T-helper 22 cell (primary cell): ENCODE measurements at places on chromosomes 4 and X.

GRCh38 chr4:114225436-114225835 lies 246.0 kb upstream of the ARSJ start:
- DNase-seq, result no peak

GRCh38 chrX:67568769-67569168 lies 24.9 kb downstream of the AR start:
- no peak for DNase-seq

GRCh38 chr4:141705048-141705746 lies 68.8 kb downstream of the IL15 start:
- no peak for DNase-seq

GRCh38 chrX:42678133-42678532 lies 99.8 kb downstream of the PPP1R2C start:
- DNase-seq, result no peak

- no peak for DNase-seq
Measured at GRCh38 chrX:129694805-129695204, 40.0 kb upstream of the APLN start.

DNA sequence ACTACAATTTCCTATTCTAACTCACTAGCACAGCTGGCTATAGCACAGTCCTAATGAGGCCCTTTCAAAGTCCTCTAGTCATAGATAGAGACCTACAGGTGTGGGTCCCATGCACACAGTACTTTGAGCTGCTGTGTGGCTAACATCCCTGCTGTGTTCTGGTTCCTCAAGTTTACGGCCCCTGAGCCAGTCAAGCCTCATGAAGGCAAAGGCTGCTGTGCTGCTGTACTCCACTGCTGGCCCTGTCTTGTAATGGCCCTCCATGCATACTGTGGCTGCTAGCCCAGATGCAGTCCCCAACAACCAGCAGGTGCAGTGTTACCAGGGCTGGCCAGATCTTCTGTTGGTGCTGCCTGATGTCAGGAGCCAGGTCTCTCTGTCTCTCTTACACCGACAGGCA lies 23.4 kb upstream of the ENPEP start:
- no peak for DNase-seq

- DNase-seq, result no peak
Measured at GRCh38 chr4:29066861-29067260, 1653.3 kb upstream of the PCDH7 start.

GRCh38 chr4:128840711-128841318 lies 31.3 kb downstream of the JADE1 start:
- DNase-seq, result no peak

- DNase-seq, result no peak
Measured at GRCh38 chr4:12446256-12446655, 1017.6 kb upstream of the HS3ST1 start.

- no peak for DNase-seq
Measured at GRCh38 chrX:118221270-118221669, 104.7 kb upstream of the KLHL13 start.

DNA sequence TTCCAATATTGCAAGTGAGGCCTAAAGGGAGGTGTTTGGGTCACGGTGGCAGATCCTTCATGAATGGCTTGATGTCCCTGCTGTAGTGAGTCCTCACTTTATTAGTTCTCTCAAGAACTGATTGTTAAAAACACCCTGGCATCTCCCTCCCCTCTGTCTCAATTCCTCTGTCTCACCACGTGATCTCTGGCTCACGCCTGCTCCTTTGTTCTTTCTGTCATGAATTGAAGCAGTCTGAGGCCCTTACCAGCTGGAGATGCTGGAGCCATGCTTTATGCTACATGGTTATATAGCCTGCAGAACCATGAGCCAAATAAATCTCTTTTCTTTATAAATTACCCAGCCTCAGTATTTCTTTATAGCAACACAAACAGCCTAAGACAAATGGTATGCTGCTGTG lies 980.7 kb upstream of the GRIA3 start:
- DNase-seq, result no peak

GRCh38 chrX:136920001-136920400 lies 39.5 kb upstream of the RBMX start:
- DNase-seq, result no peak

- no peak for DNase-seq
Measured at GRCh38 chr4:13159041-13159620, 325.0 kb downstream of the RAB28 start.

- DNase-seq, result no peak
Measured at GRCh38 chr4:106595906-106596305, 227.3 kb upstream of the GIMD1 start.

GRCh38 chr4:175246941-175247340 lies 328.8 kb downstream of the ADAM29 start:
- DNase-seq, result no peak

- no peak for DNase-seq
Measured at GRCh38 chr4:114527637-114528036, 71.0 kb upstream of the UGT8 start.

- DNase-seq, result no peak
Measured at GRCh38 chr4:52813546-52813945, 48.6 kb upstream of the RASL11B start.

GRCh38 chrX:1673337-1673736 lies 58.5 kb downstream of the ASMT start:
- DNase-seq, result no peak

DNA sequence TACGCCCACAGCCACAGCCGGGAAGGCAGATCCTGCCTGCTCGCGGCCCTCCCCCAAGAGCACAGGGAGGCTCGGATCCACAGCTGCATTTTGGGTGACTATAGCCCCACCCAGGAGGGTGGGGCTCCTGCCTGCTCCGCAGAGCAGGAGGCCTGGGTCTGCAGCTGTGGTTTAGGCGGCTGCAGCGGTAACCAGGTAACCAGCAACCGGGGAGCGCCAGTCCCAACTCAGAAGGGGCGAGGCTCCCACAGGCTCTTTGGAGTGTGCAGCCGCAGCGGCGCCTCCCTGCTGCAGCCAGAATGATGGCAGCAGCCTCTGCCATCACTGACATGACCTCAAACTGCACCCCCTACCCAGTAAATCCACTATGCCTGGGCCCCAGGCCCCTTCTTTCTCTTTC lies 148.0 kb upstream of the F9 start:
- no peak for DNase-seq

- DNase-seq, result no peak
Measured at GRCh38 chr4:150098214-150098613, 20.0 kb downstream of the DCLK2 start.

GRCh38 chrX:40996886-40997530 lies 88.2 kb upstream of the USP9X start:
- DNase-seq, result no peak

DNA sequence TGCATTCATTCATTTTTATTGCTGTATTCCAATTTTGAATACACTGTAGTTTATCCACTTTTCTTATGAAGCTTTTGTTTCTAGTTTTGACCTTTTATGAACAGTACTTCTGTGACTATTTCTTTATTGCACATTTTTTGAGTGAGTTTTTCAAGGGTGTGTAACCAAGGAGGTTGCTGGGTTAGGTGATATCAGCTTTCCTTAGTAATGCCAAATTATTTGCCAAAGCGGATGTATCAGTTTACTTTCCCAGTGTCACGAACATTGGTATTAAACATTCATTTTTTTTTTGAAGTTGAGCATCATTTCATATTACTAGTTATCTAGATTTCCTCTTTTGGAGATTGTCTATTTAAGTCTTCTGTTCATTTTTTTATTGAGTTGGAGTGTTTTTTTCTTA lies 32.9 kb downstream of the STIM2 start:
- no peak for DNase-seq

- DNase-seq, result no peak
Measured at GRCh38 chrX:828411-828959, 197.9 kb downstream of the SHOX start.

DNA sequence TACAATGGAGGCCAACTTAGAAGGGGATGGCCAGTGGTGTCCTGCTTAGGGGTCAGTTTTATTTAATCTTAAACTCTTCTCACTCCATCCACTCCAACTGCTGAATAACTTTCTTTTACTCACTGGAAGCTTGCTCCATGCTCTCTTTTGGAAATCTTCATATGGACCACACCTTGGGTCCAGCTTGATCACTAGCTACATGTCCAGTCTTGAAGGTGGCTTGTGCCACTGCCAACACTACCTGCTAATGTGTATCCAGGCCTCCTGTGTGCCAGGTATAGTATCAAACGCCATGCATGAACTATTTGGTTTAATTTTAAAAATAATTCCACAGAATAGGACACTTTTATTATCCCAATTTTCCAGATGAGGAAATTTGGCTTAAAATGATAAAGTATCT lies 37.0 kb upstream of the KDR start:
- DNase-seq, result no peak

GRCh38 chrX:15719324-15719968 lies 18.6 kb upstream of the CA5B start:
- DNase-seq, result no peak

- peak; percentile 15 for DNase-seq
Measured at GRCh38 chrX:9942086-9942485, 25.1 kb upstream of the CLDN34 start.

GRCh38 chr4:148023512-148024181 lies 291.8 kb downstream of the ARHGAP10 start:
- no peak for DNase-seq

- DNase-seq, result no peak
Measured at GRCh38 chrX:104565791-104566680, at the start of gene IL1RAPL2. Gene IL1RAPL2, plus strand, starts transcription at chrX:104566199.

DNA sequence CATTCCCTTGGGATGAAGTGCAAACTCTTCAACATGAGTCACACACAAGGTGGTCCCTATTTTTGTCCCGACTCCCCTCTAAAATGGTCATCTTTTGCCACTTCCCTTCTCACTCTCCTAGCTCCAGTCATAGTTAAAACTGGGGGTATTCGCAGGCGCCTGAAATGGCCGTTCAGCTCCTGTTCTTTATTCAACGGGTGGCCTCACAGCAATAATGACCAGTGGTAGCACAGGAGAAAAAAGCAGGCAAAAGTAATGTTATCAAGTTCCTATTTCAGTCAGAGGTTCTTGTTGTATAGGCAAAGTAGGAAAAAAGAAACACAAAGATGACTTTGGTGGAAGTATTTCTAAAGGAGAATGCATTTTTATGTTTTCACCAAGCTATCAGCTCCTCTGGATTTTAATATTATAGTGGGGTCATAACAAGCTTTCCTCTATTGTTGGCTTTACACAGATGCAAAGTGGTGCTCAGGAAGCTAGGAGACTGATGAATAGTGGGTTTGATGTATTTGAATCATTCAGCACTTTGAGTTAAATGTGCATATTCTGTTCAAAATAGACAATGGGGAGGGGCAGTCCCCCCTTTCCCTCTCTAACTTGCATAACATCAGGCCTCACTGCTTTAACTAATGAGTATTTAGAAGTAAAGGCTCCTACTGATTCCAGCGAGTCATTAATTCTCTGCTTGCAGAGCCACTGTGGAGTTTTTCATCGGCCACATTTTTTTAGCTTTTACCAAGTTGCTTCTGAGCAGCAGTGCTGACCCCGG lies 171.2 kb upstream of the NDP start:
- DNase-seq, result no peak

GRCh38 chrX:106436691-106437090 lies 175.1 kb upstream of the RADX start:
- DNase-seq, result no peak

DNA sequence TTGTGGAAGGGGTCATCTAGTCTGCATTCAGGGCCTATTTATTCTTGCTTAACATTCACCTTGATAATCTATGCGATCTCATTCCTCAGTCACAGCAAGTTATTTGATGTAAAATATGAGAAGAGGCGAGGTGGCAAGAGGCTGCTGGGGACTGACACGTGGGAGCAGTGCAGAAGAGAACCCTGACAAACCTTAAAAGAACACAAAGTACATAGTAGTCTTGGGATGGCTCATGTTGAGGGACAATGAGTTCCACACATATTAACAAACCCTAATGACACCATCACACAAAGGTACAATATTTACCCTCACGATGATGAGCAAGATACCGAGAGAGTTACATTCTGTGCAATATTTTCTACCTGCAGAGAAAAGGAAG lies 57.5 kb downstream of the MAML3 start:
- DNase-seq, result no peak

DNA sequence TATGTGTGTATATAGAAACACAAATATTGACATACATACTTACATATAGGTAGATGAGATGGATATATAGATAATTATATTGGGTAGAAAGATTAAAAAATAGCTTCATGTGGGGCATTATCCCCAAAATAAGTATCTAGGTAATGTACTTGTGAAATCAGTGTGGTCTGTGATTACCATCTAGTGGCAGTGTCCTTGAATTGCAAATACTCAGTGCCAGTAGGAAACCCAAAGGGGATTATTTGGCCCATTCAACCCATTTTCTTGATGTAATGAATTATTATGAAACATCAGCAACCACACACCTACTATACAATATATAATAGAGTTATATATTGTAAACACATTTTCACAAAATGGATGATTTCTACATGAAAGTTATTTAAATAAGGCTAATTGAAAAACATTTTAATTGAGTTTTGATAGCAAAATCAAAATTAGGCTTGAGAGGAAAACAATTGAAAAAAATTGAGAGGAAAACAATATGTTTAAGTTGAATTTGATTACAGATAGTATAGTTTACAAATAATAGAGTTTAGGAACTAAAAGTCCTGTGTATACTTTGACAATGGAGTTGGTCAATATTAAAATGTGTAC lies 389.4 kb downstream of the GALNTL6 start:
- DNase-seq, result no peak

GRCh38 chr4:145083891-145084605 lies 13.9 kb downstream of the ANAPC10 start:
- no peak for DNase-seq

GRCh38 chr4:124025000-124025399 lies 628.4 kb downstream of the SPRY1 start:
- no peak for DNase-seq

DNA sequence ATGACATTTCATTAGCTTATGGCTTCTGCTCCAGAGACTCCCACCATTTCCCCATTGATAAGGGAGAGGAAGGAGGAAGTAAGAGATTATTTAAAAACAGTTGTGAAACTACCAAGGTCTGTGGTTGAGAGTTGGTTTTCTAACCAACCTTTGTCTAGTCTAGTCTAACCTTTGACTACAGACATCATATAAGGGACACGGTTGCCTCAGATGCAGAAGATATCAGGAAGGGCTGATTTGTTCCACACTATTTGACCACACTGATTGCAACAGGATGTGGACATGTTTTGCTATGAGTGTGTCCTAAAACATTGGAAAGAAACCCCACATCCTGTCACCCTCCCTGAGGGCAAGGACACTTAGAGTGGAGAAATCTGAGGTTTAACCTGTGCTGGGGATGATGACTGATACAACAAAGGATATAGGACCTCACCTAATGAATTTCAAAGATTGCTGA lies 53.0 kb downstream of the COQ2 start:
- no peak for DNase-seq

DNA sequence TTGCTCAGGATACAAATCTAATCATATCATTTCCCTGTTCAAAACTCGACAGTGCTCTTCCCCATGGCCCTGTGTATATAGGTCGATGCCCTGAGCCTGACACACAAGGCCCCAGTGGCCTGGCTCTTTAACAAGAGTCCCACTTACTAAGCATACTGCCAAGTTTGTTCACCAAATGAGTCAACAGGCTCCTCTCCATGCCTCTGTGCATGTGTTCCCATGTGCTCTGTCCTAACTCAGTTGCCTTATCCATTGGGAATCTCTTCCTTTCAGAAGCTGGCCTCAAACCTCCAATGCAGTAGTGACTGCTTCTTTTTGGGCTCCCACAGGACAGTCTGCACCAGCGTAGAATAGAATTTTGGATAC lies 18.9 kb upstream of the CXCR3 start:
- DNase-seq, result no peak

- no peak for DNase-seq
Measured at GRCh38 chr4:11603591-11604194, 175.0 kb upstream of the HS3ST1 start.

- DNase-seq, result peak; percentile 21
Measured at GRCh38 chrX:78104447-78105176, 564 bp downstream of the PGK1 start.

- DNase-seq, result no peak
Measured at GRCh38 chr4:173448103-173448502, 49.2 kb upstream of the SCRG1 start.
